T follicular helper cell (primary cell): ENCODE measurements at places on chromosomes 2 and 18.
A peak's percentile ranks its signal among the peaks of the same experiment; 100 is the strongest.

DNA sequence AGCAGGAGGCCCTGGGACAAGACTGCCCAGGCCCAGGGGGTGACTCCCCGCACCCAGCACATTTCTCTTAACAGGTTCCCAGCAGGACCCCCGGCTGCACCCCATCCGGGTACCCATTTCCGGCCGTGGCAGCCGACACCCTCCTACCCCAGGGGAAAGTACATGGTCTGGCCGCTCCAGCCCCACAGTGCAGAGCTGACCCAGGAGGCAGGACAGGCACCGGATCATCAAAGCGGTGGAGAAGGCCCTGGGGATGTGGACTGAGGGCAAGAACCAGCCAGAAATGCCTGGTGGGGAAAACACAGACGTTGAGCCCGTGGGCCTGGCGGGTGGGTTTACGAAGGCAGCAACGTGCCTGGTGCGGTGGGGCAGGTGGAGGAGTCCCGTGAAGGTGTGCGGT, 79.5 kb upstream of the GPC1 start:
- no peak for DNase-seq

GRCh38 chr2:166314022-166314759, 61.6 kb downstream of the SCN9A start:
- DNase-seq = no peak

GRCh38 chr18:35043207-35043606, 2.0 kb downstream of the MAPRE2 start:
- no peak for DNase-seq

GRCh38 chr2:8855010-8855409, 17.6 kb upstream of the KIDINS220 start:
- no peak for DNase-seq

DNA sequence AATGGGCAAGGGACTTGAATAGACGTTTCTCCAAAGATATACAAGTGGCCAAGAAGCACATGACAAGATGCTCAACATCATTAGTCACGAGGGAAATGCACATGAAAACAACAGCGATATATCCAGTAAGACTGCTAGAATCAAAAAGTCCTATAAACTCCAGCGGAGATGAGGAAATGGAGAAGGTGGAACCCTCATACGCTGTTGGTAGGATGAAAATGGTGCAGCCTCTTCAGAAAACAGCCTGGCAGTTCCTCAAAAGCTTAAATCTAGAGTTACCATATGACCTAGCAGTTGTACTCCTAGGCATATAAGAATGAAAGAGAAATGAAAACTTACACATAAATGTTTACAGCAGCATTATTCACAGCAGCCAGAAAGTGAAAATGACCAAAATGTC, 48.1 kb downstream of the HPCAL1 start:
- DNase-seq = no peak

- DNase-seq = no peak
Measured at GRCh38 chr18:32469190-32469651, 1.5 kb downstream of the GAREM1 start.

DNA sequence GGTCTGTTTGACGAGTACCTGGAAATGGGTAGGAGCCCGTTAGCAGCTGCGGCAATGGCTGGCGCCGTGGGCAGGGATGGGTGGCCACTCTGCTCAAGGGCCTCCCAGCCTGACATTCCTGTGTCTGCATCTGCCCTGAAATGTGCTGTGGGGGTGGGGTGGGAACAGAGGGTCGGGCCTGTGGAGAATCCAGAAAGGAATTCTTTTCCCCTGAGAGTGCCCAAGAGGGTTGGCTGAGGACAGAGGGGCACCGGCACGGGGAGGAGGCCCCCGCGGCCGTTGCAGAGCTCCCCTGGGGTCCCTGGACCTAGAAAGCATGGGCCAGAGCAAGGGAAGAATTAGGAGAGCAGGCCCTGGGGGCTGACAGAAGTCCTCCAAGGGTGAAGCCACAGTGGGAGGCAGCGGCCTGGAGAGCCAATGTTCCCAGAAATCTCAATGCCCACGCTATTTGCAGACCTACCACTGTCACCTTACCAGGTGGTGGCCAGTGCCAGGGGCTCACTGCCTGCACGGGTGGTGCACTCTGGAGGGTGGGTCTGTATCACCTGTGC, 27.8 kb downstream of the ANO7 start:
- DNase-seq = no peak

DNA sequence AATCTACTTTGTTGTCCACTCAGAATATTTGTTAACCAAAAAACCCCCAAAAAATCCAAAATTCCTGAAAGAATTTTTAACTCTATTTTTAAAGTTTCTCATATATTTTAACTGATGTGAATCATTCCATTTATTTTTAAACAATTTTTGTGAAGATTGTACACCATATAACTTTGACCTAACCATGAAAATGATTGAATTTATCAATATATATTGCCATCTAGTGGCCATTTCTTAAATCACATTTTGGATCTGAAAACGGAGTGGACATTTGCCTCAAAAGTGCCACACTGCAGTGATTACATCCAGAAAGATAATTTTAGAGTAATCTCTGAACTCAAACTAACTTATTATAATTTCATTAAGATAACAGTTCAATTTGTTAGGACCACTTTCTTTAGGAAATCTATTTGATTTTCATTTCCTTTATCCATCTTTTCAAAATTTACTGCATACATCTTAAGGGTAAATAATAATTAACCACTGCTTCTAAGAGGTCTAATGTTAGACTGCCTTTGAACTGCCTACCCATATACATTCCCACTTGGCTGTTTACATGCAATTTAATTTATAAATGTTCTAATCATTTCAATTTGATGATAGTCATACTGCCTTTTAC, 71.1 kb downstream of the DSC3 start:
- DNase-seq = no peak

DNA sequence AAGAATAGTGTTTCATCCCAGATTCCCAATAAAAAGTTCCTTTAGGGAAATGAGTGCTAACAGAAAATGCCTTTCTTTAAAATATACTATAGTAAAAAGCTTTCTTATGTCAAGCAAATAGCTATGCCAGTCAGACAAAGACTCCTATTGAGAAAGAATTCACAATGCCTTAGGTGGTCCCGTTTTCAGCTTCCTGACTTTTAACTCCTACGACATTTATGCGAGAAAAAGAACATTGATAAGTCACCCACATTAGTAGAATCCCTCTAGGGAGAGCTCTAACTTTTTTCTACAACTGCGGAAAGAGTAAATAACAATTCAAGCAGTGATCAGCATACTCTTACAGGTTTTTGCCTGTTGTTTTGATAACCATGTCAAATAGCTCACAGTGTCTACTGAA, 750.8 kb upstream of the ACVR2A start:
- DNase-seq = no peak

DNA sequence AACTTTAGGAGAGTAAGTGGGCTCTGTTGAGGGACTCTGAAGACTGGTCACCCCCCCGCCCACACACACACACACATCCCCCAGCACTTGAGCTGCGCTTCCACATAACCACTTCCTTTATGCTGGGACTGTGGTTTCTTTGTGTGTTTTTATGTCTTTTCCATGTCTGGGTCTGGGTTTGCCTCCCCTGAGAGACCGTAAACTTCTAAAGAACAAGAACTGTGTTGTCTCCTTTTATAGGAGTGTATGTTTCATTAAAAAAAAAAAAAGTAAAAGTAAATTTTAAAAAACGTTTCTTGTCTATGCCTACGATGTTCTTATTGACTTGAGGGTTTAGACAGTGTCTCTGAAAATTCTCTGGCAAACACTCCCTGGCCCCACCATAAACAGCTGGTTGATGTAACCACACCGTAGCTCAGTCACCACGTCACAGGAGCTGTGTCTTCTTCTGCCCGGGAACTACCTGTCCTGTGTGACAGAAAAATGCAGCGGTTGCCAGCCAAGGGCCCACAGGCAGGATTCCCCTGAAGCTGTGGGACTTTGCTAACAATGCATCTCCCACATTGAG, 68.0 kb downstream of the KLHL29 start:
- DNase-seq = peak; percentile 10

GRCh38 chr2:229733611-229734245, 19.4 kb upstream of the DNER start:
- no peak for DNase-seq

- no peak for DNase-seq
Measured at GRCh38 chr18:65631766-65632165, 119.0 kb upstream of the CDH7 start.

DNA sequence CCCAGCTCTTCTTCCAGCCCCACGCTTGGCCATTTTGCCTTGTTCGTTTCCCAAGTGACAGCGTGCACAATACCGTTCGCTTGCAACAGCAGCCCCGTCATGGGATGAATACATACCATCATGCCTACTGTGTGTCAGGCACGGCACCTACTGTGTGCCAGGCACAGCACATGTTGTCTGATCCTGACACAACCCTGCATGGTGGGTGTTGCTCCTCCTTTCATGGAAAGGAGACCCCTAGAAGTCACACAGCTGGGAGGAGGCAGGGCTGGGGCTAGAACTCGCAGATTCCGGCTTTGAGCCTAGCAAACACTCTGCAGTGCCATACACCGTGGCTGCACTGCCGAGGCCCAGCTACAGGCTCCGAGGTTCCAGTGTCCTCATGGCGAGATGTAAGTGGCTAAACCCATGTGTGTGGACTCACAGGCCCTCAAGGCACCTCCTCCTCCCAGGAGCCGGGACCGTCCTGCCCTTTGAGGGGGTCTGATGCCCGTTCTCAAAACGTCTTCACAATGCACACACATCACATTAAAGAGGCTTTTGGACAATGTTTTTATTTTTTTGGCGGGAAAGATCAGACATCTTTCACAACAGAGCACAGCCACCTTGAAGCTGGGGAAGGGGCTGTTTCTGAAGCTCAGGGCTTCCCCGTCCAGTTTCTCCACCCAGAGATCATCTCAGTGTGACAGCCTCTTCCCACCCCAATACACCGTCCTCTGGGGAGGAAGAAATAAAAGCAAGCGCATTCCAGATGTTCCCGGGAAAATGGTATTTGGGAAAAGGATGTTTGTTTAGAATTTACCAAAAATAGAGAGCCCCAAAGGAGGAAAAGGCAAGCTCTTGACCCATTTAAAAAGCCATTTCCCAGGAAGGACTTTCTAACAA, 64.9 kb downstream of the HS1BP3 start:
- no peak for DNase-seq

DNA sequence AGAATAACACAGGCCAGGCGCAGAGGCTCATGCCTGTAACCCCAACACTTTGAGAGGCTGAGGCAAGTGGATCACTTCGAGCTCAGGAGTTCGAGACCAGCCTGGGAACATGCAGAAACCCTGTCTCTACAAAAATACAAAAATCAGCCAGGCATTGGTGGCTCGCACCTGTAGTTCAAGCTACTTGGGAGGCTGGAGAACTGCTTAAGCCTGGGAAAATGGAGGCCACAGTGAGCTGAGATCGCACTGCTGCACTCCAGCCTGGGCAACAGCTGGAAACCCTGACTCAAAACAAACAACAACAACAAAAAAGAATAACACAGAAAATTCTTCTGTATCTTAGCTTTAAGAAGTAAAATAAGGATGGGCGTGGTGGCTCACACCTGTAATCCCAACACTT, 440.3 kb downstream of the LRATD1 start:
- DNase-seq = no peak

DNA sequence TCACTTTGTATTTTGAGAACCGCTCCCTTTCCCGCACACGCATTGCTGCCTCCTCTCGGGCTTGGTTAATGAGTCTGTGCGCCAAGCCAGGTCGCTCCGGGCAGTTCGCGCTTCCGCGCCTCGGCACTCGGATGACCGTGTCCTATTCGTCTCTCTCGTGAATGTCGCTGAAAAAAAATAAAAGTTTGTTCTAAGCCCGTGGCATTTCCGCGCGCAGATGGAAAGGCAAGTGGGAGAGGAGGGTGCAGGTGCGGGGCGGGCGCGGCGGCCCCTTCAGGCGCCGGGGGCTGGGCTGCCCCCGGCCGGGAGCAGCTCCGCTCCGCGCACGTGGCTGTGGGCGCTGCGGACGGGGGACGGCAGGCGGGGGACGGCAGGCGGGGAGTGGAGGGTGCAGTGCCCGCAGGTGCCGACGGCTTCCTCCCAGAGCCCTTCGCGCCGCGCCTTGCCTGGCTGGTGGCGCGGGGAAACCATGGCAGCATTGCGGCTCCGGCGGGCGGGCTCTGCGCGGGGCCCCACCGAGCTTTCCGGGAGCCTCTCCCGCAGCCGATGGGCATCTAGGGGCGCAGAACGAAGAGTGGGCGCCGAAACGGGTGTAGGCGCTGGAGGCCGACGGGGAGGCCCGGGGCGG, 159.6 kb upstream of the SIX2 start:
- DNase-seq = no peak

- no peak for DNase-seq
Measured at GRCh38 chr2:44139741-44140140, 28.9 kb upstream of the PPM1B start.

GRCh38 chr2:203694191-203694590, 12.2 kb upstream of the CD28 start:
- DNase-seq = no peak

- DNase-seq = no peak
Measured at GRCh38 chr2:65630643-65631042, 198.2 kb upstream of the SPRED2 start.

DNA sequence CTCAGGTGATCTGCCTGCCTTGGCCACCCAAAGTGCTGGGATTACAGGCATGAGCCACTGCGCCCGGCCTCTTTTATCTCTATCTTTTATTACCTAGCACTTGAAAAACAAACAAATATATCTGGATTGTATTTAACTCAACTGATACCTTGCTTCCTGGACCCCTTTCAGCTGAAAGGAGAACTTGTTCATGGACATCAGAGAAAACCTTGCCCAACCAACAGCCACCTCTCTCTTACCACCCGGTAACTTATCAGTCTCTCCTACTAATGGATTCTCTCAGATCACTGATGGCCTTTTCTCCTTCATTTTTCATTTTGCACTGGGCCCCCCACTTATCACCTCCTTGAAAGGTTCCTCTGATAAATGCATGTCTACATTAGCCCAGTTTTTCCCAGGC, 6.7 kb downstream of the RETSAT start:
- no peak for DNase-seq

DNA sequence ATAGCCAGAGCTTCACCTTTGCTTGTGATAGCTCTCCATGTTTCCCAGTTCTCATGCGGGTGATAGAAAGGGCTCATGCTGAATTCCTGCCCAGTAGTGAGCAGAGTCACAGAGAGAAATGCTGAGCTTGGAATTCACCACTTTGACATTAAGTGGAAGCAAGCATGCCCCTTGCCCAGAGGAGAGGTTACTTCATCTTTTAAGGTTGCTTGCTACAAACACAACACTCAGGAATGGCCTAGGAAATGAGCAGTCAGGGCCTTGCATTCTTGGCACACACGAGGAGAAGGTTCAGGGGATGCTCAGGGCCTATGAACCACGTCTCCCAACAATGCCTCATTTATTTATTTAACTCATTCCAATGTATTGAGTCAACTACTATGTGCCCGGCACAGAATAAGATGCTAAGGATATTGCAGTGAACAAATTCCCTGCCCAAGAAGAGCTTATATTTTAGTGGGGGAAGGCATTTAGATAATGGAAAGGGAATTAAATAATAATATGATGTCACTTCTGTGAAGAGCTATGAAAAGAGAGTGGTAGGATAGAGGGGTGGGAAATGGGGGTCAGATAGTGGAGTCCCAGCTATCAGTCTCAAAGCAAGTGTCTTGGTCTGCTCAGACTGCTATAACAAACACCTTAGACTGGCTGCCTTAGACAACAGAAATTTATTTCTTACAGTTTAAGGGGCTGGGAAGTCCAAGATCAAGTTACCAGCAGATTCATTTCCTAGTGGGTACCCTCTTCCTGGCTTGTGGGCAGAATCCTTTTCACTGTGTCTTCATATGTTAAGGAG, 42.1 kb downstream of the DDX18 start:
- no peak for DNase-seq
